ENCODE measurements at places on chromosomes 13 and 19.

DNA sequence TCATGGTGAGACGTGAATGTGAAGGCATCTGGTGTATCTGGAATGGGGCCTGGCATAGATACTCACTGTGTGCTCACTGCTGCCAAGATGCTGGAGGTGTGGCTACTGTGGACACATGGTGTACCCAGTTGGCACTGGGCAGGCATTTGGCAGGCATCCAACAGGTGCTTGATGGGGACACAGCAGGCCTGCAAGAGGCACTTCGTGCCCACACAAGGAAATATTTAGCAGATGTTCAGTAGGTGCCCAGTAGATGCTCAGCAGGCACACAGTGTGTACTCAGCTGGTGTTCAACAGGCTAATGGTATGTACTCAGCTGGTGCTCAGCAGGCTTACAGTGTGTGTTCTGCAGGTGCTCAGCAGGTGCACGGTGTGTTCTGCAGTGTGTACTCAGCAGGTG is 14.2 kb downstream of the CRTC1 start:
- DNase-seq = no peak

DNA sequence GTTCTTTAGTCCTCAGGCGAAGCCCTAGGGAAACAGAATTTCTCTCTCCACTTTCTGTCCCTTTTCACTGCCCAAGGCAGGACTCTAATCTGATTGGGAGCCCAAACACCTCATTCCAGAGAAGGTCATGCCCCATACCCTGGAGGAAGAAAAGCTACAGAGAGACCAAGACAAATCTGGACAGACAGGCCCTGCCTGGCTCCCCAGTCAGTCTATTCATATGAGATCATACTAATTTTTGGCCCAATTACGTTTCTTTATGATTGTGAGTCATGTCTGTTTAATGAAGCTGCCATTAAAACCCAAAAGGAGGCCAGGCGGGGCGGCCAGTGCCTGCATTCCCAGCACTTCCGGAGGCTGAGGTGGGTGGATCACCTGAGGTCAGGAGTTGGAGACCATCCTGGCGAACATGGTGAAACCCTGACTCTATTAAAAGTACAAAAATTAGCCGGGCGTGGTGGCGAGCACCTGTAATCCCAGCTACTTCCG is 3.3 kb upstream of the AP3D1 start:
- no peak for DNase-seq

GRCh38 chr19:42330241-42330711 is 4.8 kb downstream of the MEGF8 start:
- DNase-seq = no peak

- no peak for DNase-seq
These were observed 14.3 kb downstream of the ERICH4 start for GRCh38 chr19:41457241-41457640.

DNA sequence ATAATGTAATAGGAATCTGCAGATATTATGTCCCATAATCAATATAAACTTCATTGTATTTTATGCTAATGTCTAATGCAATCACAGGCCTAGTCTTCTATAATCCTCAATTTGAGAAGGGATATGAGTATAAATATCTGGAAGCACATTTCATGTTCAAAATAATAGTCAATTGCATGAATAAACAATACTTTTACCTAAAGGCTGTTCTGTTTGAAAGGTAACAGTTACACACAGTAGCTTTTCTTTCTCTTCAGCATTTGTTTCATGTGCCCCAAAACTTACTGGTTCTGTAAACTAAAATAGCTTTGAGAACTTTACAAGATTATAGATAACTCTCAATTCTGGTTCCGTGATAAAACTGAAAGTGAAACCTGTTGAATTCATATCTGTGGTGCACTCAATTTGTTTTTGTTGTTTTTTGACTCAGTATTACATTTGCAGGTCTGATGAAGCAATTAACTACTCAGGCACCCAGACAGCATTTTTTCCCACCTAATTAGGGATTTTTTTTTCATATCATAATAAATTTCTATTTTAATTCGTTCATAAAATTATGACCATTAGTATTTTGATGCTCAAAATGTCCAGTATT is 1193.8 kb downstream of the SLITRK1 start:
- peak; percentile 22 for DNase-seq

- no peak for DNase-seq
These were observed at the start of gene SIGLEC12 for GRCh38 chr19:51501594-51502263. Gene SIGLEC12 (minus strand): TSS chr19:51501800. CDS start chr19:51501733, 67 bp downstream.

GRCh38 chr19:13404236-13404635 is 102.0 kb downstream of the CACNA1A start:
- DNase-seq = no peak

DNA sequence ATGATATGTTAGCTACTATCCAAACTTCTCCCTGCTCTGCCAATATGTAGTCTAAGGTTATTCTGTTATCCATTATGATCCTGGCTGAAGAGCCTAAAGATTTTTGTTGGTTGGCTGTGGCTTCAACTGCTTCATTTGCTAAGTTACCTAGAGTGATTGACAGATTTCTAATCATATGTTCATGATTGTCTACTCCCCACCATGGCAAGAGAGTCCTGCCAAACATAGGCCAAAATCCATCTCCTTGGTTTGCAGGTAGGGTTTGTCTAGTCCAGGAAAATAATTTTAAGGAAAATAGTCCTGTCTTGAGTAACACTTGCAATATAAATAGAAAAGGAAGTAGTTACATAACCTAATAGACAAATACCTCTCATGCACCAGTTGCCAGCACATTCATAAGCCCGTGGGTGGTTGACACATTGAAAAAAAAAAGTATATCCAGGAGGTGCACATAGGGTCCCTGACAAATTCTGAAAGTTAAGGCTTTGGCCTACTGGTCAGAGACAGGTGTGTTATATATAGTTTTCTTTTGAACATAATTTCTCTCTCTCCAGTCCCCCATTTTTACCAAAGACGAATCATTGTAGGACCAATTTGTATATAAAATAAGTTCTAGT is 5.4 kb upstream of the CBY2 start:
- no peak for DNase-seq

- no peak for DNase-seq
These were observed 659 bp downstream of the ERF start for GRCh38 chr19:42254089-42254849.

GRCh38 chr13:37143911-37144310 is 38.4 kb upstream of the CSNK1A1L start:
- no peak for DNase-seq

GRCh38 chr19:5418677-5419076 is 36.5 kb upstream of the ZNRF4 start:
- DNase-seq = no peak

DNA sequence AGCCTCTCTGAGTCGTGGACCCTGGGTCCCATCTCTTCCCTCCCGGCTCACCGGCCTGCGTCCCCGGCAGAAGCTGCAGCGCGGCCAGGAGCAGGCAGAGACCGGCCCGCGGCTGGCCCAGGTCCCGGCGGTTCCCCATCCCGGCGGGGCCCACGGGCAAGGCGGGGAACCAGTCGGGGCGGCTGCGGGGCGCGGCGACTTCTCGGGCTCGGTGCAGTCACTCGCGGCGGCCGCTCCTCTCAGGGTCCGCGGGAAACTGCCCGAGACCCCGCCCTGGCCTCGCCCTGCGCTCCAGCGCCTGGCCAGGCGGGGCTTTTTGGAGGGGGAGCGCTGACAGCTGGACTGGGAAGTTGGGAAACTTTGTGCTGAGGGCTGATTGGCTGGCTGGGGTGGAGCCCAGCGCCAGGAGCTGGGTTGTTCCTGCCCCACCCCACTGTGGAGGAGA is at the start of gene COL5A3:
Gene COL5A3 (minus strand): TSS at position 258 of the 445 bp plus-strand sequence. CDS start 119 bp downstream, at position 139.
- no peak for DNase-seq

GRCh38 chr13:110442930-110443621 is 118.4 kb downstream of the RAB20 start:
- peak; percentile 38 for DNase-seq

DNA sequence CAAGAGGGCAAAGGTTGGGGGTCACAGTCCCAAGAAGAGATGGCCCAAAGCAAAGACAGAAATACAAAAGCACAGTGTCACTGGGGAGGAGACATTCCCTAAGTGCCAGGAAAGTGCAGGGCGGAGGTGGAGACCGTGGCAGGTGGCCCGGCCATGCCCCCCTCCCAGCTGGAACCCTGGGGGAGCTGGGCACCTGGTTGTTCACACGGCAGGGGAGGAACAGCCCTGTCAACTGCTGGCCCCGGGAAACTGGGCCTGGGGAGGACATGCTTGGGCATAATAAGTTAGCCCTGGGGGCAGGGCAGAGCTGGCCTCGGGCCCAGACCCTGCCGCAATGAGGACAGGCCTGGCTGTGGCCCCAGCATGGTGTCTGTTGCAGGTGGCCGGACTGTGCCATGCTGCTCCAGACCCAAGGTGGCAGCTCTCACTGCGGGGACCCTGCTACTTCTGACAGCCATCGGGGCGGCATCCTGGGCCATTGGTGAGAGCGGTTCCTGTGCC is 7.4 kb downstream of the HPN start:
- no peak for DNase-seq

GRCh38 chr19:3606690-3607289 is at the start of gene TBXA2R:
Gene TBXA2R (minus strand): TSS chr19:3606875. CDS start chr19:3600634, 6,241 bp downstream.
- DNase-seq = no peak

- DNase-seq = no peak
These were observed 25.6 kb downstream of the BRCA2 start for GRCh38 chr13:32340914-32341313.

GRCh38 chr19:7595466-7596133 is at the start of gene CAMSAP3:
Gene CAMSAP3 (plus strand): TSS chr19:7595863. CDS start chr19:7596003, 140 bp downstream.
- DNase-seq = no peak

DNA sequence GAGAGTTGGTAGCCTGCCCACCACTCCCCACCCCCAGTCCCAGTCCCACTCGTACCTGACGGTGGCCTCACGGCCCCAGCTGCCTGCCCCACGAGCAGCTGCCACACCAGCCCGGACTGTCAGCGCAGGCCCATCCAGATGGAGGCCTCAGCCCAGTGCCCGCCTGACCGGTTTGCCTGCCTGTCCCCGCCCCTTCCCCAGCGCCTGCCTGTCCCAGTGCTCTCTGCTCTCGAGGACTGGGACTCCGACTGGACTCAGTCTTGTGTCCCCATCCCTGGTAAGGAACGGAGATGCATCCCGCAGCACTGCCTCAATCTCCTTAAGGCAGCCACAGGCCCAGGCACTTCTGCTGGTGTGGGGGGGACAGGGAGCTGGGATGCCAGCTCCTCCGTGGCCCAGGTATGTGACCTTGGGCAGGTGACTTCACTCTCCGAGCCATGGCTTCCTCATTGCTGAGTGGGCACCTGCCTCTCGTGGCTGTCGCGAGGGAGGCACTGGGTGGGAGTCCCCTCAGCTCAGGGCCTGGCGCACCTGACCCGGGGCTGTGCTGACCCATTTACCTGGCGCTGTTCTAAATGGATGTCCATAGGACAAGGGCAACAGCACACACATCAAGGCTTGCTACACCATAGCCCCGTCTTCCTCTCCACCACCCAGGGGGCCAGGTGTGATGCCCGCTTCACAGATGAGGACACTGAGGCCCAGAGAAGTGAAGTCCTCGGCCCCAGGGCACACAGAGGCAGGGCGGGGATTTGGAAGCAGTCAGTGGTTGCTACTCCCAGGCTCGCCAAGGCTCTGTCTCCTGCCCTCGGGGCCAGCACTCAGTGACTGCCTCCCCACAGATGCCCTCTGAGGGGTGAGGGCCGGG is at the start of gene NKPD1:
Gene NKPD1 (minus strand): TSS at position 113 of the 868 bp plus-strand sequence. CDS start 832 bp downstream, outside the sequence.
- DNase-seq = no peak

DNA sequence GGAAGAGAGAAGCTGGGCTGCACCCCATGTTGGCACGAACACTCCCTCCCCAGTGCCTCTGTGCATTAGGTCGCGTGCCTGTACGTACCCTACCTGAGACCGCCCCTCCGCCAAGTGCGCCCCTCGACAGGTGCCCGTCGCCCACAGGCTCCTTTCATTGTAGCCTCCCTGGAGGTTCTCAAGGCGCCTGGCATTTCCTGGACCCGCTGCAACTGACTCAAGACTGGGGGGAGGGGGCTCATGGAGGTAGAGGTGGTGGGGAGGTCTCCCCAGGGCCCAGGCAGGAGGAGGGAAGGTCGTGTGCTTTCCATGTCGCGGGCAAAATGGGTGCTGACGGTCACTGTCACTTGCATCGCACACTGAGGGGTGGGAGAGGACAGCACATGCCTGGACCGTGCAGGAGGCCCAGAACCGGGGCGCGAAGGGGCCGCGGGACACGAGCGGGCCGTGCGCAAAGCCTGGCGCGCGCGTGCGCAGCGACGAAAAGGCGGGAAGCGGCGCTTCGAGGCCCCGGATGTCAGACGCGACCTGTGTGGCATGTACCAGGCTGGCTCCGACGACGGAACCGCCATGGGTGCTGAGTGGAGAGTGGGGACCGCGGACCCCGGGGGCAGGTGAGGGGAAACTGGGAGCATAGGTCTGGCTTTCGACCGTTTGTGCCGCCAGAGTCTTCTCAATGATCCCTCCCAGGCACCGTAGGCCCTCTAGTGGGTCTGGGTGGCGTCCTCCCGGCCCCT is 16.5 kb downstream of the NFIX start:
- DNase-seq = no peak

GRCh38 chr19:38392707-38393308 is 4.3 kb downstream of the SPRED3 start:
- DNase-seq = no peak

DNA sequence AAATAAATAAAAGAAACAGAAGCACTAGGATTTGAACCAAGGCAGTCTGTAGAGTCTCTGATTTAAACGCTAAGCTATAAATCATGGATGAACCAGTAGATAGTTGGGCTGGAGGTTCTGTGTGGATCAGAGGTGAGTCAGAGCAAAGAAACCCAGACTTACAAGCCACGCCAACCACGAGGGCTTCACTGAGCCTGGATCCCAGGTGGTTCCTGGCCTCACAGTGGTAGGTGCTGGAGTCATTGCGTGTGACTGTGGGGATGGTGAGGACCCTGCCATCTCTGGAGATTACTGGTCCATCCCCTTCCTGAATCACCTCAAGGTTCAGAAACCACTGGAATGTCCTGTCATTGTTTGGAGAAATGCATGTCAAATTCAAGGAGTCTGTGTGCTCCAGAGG is 19.3 kb upstream of the CEACAM20 start:
- no peak for DNase-seq

- DNase-seq = no peak
These were observed 452 bp downstream of the PIAS4 start for GRCh38 chr19:4007836-4008539.

GRCh38 chr13:39144941-39145533 is 106.8 kb downstream of the NHLRC3 start:
- peak; percentile 50 for DNase-seq

DNA sequence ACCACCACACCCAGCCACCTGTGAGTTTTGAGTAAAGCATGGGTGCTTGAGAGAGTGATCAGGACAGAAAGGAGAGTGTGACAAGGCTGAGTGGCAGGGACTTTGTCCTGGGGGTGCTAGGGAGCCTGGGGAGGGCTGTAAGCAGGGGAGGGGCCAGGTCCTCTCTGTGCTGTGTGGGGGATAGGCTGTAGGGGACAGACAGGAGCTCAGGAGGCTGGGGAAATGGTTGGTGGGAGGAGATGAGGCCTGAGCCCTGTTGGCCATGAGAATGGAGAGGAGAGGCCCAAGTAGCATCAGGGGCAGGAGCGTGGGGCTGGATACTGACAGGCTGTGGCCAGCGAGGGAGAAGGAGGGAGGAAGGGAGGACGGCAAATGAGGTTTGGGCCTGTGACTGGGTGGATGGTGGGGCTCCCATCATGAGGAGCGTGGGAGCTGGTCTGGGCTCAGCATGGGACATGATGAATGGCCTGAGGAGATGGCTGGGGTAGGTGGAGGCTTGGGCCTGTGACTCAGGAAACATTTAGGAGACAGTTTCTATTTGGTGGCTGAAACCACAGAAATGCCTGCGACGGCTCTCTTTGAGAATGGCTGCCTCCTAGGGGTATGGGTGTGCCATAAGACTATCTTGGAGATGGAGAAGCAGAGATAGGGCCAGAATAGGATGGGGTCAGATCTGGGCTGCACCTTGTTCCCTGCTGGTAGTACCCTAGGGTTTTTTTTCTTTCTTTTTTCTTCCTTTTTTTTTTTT is 25.0 kb downstream of the GRIN2D start:
- no peak for DNase-seq

All from kidney capillary endothelial cell (primary cell).